ENCODE measurements at places on chromosomes 12 and 14. TPM values are rescaled to one million over a fixed set of nuclear protein-coding genes. Genes with fewer than 3 reads are reported as not detected.

- no peak for DNase-seq
Observed at GRCh38 chr12:88925454-88925853, 345.2 kb upstream of the KITLG start.

DNA sequence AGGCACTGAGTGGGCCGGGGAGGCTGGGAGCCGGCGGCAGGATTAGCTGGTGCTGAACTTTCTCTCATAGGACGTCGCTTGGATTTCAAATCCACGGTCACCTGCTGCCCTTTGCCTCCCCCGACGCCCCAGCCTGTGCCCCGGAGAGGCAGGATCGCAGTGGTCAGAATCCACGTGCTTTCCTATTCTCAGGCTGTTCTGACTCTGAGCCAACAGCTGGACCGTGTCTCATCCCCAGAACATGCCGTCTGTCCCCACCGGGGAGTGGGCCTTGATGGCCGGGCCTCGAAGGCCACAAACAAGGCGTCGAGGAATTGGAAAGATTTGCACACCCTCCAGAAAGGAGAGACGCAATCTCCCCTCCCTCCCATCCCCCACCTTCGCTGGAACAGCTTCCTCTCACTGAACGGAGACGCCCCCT lies 18.5 kb upstream of the MLXIP start:
- no peak for DNase-seq

DNA sequence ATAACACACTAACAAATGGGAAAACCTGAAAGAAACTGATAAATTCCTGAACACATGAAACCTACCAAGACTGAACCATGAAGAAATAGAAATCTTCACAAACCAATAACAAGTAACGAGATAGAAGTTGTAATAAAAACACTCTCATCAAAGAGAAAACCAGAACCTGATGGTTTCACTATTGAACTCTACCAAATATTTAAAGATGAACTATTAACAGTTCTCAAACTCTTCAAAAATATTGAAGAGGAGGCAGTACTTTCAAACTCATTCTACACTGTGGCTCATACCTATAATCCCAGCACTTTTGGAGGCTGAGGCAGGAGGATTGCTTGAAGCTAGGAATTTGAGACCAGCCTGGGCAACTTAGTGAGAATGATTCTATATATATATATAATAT lies 48.4 kb upstream of the TMTC2 start:
- no peak for DNase-seq

DNA sequence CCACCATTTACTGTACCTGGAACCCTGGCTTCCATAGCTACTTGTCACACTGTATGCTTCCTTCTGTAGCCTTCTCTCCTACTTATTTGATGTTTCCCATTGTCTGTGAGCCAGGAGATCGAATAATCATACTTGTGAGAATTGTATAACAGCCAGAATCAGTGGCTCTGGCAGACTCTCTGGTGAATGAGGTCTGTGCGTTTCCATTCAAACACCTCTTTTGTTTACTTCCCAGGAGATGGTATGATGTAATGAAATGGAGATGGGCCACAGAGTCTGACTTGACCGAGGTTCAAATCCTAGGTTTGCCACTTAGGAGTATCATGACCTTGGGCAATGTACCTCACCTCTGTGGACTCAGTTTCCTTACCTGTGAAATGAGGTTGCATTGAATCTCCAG lies 35.7 kb upstream of the CLMN start:
- no peak for DNase-seq

DNA sequence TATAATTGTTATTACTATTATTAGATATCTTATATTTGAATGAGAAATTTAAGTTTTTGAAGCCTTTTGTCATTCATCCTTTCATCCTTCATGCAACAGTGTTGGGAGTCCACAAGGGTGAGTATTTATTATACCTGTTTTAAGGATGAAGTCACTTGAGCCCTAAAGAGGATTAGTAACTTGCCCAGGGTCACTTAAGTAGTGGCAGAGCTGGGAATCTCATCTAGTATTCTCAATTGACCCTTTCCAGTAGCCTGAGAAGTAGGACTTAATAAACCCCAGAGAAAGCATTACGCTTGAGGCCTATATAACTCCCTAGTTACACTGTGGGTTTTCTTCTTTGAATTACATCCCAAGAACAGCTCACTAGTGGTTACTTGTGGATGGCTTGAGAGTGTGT lies 119.8 kb downstream of the SRGAP1 start:
- DNase-seq, result no peak

GRCh38 chr12:131452444-131452860 lies 258.4 kb upstream of the SFSWAP start:
- no peak for DNase-seq

The SELPLG gene
- total RNA-seq, result 6.0 TPM

DNA sequence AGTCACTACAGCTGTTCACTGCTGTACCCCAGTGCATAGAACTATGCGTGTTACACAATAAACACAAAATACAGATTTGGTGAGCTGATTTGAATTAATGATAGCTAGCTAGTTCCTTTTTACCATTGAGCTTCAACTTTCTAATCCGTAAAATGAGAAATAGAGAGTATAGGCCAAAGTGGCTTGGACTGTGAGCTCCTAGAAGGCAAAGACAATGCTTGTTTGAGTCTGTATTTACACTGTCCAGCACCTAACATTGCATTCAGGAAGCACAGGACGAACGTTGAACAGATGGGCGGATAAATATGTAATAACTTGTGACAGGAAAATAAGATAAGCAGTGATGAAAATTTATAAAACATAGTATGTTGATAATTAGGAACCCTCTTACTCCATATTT lies 31.5 kb downstream of the SLC17A8 start:
- DNase-seq, result no peak

The MIPOL1 gene
- total RNA-seq, result 12.0 TPM

The DHRS2 gene
- total RNA-seq, result not detected

The TAS2R31 gene
- total RNA-seq, result 8.1 TPM

DNA sequence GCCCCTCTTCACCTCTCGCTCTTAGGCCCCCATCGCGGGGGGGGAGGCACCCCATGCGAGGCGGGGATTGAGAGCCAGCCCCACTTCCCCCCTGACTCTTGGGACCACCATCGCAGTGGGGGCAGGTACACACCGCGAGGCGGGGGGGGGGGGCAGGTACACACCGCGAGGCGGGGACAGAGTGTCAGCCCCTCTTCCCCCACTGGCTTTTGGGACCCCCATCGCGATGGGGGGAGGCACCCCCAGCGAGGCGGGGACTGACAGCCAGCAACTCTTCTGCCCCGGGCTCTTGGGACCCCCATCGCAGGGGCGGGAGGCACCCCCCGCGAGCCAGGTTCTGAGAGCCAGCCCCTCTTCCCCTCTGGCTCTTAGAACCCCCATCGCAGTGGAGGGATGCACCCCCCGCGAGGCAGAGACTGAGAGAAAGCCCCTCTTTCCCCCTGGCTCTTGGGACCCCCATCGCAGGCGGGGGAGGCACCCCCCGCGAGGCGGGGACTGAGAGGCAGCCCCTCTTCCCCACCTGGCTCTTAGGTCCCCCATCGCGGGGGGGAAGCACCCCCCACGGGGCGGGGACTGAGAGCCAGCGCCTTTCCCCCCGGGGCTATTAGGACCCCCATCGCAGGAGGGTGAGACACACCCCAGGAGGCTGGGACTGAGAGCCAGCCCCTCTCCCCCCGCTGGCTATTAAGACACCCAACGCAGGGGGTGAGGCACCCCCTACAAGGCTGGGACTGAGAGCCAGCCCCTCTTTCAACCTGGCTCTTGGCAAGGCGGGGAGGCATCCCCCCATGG lies 196.5 kb upstream of the PZP start:
- DNase-seq, result no peak

The VTI1B gene
- 110 TPM for total RNA-seq

DNA sequence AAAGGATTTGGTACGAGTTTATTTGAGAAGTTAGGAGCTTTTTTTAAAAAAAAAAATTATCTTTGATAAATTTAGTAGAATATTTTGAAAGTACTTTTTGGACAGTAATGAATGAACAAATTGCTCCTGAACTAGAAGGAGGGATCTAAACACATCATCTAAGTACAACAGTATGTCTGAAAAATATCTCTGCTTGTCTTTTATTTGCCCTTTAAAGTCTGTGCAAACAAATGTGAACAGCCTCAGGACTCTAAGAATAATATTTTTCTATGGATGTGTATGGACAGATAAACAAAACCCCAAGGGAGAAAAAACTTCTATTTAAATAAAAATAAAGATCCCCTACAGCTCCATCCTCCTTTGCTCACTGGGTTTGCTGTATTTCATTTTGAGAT lies 19.5 kb downstream of the FBXL14 start:
- no peak for DNase-seq

GRCh38 chr12:100797246-100797645 lies 2.7 kb downstream of the ANO4 start:
- DNase-seq, result no peak

The BDKRB2 gene
- 18.7 TPM for total RNA-seq

DNA sequence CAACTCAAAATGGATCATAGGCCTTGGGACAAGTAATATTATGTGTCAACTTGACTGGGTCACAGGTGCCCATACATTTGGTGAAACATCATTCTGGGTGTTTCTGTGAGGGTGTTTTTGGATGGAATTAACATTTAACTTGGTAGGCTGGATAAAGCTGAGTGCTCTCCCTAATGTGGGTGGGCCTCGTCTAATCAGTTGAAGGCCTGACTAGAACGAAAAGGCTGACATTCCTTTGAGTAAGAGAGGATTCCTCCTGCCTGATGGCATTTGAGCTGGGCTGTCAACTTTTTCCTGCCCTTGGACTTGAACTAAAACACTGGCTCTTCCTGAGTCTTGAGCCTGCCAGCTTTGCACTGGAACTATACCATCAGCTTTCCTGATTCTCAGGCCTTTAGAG lies 93.4 kb upstream of the ESRRB start:
- no peak for DNase-seq

DNA sequence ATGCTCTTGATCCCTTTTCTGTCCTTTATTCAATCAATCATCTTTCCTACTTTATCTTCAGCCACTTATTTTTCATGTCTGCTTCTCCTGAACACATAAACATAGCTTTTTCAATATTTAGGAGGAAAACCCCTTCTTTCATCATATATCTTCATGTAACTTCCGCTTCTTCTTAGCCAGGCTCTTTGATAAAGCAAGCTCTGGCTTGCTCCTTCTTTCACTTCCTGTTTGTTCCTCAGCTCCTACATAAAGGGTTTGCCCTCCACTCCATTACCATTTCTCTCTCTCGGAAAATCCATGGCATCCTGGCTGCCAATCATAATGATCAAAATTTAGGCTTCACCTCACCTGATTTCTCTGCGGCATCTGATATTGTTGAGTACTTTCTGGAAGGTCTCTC lies 33.7 kb upstream of the HELB start:
- DNase-seq, result no peak
